ENCODE measurements at places on chromosomes 2 and 18. TPM values are rescaled to one million over a fixed set of nuclear protein-coding genes. Genes with fewer than 3 reads are reported as not detected.

GRCh38 chr2:10003206-10004125, 39.9 kb upstream of the KLF11 start:
- DNase-seq: no peak

DNA sequence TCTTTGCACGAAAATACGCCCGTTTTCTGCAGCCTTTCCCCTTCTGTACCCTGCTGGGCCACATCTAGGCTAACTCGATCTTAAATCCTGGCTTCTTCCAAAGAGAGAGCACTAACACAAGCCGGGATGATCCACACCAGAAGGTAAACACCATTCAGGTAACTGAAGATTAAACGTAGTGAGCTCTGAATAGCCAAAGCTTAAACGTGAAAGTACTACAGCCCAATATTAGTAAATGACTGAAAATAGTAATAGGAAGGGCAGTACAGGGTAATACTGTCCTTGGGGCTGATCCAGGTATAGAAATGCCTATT, 422 bp upstream of the MRPL53 start:
- no peak for DNase-seq

DNA sequence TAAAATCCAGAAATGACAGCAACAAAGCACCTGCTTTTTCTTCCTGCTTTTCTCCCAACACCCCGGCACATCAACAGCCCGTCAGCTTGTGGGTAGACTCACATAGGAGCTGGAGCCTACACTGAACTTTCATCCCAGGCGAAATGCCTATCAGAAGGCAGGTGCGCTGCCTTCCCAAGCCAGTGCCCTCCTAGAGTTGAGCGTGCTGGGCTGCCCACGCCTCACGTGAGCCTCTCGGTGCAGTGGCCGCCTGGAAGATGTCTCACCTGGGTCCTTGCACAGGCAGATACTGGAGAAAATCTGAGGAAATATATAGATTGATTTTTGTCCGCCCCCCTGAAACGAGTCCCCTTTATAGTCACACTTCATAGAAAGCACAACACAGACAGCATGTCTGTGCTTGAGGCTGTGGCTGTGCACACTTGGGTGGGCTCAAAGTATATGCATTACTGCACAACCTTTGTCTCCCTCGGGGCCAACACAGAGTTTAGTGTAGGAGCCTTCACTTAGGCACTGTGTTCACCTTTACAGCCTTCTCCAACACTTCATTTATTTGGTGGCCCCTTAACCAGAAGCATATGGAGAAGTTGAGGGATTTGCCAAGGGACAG, 112.5 kb downstream of the SMAD7 start:
- no peak for DNase-seq

DNA sequence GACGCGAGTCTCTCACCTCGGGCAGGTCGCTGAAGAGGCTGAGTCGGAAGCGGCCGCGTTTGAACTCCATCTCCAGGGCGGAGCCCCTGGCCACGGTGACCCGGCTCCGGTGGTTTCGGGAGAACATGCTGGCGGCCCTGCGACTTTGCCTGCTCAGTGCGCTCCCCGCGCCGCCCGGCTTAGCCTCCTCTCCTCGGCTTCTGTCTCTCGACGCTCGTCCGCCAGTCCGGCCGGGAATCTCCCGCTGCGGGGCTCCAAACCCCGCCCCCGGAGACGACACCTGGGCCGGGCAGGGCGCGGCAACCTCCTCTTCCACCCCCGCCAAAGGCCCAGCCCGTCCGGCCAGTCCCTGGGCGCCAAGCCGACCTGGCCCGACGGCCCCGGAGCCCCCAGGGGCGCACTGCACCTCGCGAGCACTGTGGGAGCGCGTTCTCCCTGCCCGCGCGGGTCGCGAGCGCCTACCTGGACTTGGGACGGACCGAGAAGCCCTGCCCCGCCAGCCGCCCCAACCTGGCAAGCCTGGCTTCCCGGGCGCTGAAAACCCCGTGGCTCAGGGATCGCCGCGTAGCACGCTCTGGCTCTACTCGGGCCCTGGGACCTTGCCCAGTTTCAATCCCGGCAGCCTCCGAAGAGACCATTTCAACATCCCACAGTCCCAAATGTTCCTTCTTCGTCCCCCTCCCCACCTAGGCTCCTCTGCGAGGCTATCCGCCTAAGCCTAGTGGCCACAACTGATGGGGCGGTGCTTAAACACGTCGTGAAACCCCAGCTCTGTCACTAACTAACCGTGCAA, at the start of gene RTKN:
TSS of gene RTKN (minus strand) at position 248 of the 793 bp plus-strand sequence. CDS start at position 127, 121 bp downstream.
- no peak for DNase-seq

- no peak for DNase-seq
These were observed 250.7 kb upstream of the SALL3 start for GRCh38 chr18:78728784-78729467.

Gene LOXHD1
- 3.2 TPM for polyA plus RNA-seq

Gene SERPINB4
- polyA plus RNA-seq: not detected

Gene TTR
- not detected for polyA plus RNA-seq

Gene SGO2
- polyA plus RNA-seq: 6.5 TPM

Data from forelimb muscle (tissue), 1 donor.